ENCODE measurements at places on chromosomes 2 and 18.

DNA sequence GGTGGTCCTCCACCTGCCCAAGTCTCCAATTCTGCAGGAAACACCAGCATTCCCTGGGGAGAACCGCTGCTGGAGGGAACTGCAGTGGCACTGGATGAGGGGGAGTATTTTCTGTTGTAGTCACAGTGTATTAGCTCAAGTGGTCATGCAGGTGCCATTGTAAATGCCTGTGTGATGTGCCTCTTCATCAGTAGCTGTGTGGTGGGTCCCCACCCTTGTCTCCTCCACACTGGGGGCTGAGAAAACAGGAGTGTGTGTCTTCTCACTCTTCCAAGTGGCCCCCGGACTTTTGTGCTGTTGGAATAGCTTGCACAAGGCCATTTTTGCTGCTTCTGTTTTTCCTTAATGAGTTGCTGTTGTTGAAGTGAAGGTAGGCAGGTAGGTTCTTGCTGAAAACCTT lies 8.7 kb downstream of the NCK2 start:
- no peak for DNase-seq

DNA sequence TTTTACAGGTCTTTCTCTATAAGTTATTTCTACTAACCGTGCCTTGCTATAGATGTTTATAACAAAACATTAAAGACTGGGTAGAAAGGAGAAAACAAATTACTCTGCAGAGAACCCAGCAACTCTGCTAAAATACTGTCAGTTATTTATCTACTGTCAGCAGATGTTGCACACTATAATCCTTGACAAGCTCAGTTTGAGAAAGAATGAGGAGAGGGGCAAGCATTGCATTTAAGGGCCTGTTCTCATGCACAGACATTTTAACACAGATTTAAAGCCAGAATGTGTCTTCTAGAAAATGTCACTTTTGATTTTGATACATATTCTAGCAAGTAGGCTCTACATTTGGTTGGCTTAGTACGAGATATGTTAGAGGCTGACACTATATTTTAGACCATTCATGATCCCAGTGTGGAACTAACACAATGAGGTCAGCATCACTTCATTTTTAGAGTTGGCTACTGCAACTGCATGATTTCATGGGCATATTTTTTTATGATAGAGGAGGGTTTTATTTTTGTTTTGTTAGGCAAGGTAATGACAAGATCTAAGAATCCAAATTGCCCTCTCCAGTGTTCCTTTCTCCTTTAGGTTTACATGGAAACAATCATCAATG lies 516.4 kb downstream of the ZEB2 start:
- DNase-seq, result no peak

DNA sequence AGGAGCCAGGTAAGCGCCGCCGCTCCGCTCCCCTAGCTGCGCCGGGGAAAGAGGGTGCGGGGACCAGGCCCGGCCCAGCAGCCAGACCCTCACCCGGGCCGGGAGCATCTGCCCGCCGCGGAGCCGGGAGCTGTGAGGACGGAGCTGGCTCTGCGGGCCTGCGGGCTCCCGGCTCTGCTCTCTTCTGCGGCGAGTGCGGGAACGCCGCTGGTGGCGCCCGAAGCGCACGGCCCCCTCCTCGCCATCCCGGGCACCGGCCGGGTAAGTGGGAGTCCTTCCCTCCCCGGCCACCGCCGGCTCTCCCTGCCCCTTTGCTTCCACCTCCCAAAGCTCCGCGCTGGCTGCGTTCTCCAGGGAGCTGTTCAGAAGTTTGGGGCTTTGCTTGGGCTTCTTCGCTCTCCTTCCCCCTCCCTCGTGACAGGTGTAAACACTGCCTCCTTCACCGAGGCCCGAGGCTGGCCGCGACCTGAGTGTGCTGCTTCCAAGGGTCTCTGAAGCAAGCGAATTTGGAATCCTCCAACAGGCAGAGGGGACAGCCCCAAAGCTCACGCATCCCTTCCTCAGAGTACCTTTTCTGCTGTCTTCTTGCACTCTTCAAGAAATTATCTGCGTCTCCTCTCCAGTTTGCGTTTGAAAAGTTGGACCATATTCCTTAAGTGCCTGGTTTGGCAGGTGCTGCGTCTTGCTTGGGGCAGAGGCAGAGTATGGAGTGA lies 632 bp downstream of the AFTPH start:
- DNase-seq, result no peak

GRCh38 chr2:67600222-67600871 lies 203.2 kb downstream of the ETAA1 start:
- DNase-seq, result no peak

DNA sequence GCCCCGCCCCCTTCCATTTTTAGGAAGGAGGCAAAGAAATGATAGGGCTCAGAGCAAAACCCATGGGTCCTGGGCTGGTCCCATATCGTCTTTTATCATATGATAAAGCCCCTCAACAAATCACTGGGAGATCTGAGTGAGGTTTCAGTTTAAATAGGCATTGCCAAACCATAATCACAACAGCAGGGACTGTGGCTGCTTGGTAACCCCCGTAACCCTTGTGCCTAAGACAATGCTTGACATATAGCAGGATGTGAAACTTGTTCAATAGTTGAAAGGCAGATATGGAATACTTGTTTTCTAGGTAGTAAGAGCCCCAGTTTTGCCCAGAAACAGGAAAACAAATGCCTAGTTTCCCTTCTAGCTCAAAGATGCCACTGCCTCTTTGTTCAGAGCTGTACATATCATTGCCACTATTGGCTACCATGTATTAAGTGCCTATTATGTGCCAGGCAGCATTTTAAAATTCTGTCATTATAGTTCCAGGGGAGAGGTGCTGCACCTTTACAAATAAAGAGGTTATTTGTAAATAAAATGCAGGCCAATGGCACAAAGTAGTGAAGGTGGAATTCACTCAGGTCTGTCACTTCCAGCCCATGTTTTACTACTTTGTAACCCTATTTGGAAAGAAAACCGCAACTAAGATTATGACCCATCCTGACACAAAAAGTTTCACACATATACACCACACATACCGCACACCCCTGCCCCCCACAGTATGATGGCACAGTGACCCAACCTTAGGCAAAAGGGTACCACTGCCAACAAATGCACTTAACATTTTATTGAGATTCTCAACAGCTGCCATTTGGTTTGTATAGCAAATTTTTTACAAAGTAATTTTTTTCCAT lies 14.2 kb downstream of the NAGK start:
- no peak for DNase-seq

GRCh38 chr18:6441200-6441599 lies 26.5 kb upstream of the L3MBTL4 start:
- no peak for DNase-seq

GRCh38 chr18:40868110-40868858 lies 1086.8 kb upstream of the PIK3C3 start:
- no peak for DNase-seq

DNA sequence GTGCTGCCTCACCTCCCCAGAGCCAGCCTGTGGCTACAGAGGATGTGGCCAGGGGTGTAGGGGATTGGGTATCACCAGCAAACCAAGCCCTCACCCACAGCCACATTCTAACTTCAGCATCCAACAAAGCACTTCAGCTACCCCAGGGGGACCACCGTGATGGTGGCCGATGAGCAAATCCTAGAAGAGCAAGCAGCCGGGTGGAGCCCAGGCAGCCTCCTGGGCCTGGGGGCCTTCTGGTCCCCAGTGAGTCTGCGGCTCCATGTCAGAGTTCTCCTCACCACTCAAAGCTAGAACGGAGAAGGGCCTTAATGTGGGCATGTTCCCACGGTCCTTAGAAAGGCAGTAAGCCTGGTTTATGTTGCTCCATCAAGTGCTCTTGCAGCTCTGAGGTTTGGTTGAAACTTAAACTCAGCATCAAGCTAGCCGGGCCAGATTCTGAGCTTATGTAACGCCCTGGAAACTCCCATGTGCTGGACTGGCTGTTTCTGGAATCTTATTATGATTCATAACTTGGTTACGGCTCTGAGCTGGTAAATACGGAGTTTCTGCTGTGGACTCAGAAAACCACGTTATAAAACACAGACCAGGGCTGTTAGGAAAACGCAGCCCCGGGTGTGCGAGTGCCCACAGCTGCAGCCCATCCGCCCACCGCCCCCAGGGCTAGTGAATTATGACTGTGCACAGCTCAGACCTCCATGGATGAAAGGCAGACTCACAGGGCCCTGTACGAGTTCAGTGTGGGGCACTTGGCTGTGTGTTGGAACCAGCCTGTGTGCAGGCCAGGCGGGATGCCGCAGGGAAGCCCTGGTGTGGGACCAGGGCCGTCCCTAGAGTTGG lies 99.8 kb downstream of the SEPTIN10 start:
- DNase-seq, result no peak

- no peak for DNase-seq
Observed at GRCh38 chr18:45777393-45777792, 48.1 kb upstream of the SIGLEC15 start.

GRCh38 chr2:132419235-132419634 lies 2.6 kb downstream of the GPR39 start:
- DNase-seq, result no peak

DNA sequence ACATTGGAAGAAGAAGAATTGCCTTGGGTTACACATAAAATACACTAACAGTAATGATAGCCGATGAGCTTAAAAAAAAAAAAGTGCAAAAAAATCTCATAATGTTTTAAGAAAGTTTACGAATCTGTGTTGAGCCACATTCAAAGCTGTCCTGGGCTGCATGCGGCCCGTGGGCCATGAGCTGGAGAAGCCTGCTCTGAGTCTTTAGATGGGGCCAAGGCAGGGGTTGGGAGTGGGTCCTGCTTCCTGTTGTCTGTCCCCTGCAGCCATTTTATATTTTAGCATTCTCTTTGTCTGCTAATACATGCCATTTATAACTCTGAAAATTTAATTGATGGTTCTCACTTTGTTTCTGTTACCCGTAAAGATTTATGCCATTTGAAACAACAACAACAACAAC lies 93.2 kb downstream of the EPC2 start:
- DNase-seq, result no peak

DNA sequence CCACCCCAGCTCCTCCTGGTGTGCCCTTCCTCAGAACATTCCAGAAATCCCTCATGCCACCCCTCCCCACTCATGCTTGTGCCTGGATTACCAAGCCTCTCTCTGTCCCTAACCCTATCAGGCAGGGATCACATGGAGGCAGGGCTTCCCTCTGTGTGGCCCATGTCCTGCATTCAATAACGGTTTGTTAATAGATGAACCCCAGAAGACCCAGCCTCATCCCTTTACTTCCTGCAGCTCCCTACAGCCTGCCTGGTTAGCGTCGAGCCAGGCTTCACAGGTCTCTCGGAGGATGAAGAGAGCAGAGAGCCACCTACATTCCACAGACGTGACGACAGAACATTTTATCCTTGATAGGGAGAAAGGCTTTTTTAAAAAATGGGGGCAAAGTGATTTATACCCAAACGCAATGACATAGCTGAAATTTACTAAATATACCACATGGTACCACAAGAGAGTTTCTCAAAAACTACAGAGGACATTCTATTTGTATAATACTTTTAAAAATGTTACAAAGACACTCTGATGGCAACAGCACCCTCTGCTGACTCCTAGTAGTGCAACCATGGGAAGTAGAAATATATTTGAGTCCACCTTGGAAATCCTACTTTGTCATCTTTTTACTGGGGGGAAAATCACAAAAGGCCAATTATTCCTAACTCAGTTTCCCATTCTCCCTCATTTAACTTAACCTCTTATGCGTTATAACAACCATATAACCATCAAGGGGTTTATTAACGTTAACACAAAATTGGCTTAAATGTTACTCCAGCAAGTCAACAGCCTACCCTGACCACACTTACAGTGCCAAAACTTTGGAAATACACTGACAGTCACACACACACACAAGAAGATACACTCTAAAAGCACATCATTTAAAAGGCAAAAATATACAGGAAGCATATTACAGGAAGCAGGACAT lies 30.7 kb downstream of the FBXO15 start:
- DNase-seq, result no peak

DNA sequence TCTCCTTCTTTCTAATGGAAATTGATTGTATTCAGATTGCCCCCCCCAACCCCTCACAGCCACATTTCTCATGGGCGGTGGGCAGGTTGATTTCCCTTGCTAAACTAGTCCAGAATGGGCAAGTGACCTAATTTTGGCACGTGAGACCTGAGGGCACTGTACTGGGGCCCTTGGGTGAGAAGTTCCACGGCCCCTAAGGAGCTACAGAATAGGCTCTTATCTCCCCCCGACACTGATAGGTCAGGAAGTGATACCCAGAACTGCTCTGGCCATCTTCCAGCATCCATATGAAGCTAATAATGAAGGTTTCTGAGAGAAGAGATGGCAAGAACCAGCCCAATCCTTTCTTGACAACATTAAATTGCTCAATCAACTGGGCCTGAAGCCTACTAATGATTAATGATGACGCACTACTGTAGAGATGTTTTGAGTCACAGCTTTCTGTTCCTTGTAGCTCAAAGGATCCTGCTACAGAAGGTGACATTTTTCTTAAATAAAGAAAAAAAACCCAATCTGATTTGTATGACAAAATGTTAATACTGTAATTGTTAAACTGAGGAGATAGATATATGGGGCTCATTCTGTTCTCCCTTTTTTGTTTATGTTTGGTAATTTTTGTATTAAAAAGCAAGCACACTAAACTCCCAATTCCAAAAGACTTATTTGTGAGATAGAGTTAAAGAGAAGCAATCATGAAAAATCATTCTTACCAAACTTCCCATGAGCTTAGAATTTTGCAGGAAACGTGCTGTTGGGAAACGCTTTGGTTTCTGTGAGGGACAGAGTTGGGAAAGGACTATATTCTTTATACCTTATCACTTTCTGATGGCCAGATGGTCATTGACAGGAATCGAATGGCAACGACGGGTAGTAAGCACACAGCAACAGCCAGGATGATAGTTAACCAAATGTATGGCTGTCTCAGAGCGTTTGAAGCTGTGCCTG lies 28.2 kb upstream of the NARS1 start:
- DNase-seq, result no peak

DNA sequence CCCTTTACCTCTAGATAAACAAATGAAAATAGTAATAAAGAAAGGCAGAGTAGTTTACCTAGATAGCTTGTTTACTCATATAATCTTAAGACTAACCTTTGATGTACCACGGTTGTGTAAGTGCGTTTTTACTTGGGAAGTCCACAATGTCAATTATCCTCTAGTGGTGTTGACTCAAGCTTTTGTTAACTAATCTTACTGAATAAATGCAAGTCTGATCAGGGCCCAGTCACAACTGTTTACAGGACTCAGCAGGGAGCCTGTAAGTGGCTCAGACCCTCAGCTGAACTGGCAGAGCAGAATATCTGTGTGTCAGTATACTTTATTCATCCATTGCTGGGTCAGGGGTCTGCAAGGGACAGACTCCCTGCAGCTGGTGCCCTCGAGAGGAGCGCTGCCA lies 98.1 kb upstream of the ACAA2 start:
- DNase-seq, result no peak

DNA sequence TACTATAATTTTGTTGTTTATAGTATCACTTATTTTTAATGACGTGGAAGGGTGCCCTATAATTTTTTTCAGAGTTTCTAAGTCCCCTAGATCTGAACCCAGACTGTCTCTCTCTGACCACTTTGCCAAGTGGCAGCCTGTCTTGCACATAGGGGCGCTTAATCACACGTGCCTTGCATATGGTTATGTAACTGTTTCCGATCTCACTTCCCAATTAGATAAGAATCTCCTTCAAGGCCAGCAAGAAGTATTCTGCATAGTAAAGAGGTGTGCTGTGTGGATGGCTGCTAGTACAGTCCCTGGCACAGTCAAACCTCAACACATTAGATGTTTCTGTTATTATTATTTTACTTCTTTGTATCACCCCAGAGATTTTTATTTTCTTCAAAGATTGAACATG lies 197.8 kb upstream of the SIX2 start:
- DNase-seq, result no peak
